ENCODE measurements at places on chromosomes 11 and 22.

GRCh38 chr11:118175031-118175992 lies 1.1 kb downstream of the SCN2B start:
- no peak for DNase-seq

DNA sequence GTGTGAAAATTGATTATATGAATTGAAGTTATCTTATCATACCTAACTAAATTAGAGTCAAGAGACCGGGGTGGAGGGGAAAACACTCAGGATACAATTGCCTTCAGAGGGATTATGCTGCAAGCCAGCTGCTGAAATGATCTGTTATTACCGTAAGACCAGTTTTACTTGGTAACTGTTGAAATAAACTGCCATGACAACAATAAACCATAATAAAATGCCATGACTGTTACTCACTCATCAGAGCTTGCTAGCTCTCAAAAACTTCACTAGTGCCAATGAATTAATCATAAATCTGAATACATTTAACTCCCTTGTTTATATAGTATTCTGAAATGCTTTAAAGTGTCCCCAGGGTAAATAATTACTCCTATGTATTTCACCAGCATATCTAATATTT lies 68.2 kb downstream of the CASP12 start:
- no peak for DNase-seq

GRCh38 chr11:58675334-58676155 lies 53.1 kb downstream of the CNTF start:
- DNase-seq: peak; percentile 75

DNA sequence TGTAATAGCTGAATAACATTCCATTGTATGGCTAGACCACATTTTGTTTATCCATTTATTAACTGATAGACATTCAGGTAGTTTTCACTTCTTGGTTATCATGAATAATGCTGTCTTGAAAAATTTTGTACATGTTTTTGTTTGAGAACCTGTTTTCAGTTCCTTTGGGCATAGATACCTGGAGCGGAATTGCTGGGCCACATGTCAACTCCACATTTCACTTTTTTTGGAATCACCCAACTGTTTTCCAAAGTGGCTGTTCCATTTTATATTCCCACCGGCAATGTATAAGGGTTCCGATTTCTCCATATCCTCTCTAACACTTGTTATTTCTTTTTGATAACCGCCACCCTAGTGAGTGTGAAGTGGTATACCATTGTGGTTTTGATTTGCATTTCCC lies 184.3 kb downstream of the LARGE1 start:
- DNase-seq: no peak

- no peak for DNase-seq
Observed at GRCh38 chr22:39915295-39915726, 14.4 kb downstream of the GRAP2 start.
